CD4-positive, alpha-beta T cell treated with Interleukin-1 beta for 1 hour (primary cell): ENCODE measurements at places on chromosomes 4 and X.

GRCh38 chrX:32137525-32137924 is 1065.7 kb upstream of the FTHL17 start:
- DNase-seq: no peak

DNA sequence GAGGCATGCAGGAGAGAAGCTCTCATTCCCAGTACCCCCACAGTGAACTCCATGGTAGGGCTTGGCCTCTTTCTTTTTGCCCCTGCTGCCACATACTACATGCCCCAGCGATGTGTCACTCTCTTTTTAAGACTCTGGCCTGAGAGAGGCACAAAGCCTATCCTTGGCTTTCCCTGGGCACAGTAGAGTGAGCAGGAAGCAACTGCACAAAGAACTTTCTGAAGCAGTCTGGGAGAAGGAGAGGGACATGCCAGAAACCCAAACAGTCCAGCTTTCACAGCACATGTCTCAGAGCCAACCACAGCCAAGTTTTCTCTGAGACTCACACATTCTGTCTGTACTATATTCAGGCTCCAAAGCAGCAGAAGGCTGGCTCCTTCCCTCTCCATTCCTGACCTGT is 7.9 kb upstream of the NALF2 start:
- DNase-seq: no peak

DNA sequence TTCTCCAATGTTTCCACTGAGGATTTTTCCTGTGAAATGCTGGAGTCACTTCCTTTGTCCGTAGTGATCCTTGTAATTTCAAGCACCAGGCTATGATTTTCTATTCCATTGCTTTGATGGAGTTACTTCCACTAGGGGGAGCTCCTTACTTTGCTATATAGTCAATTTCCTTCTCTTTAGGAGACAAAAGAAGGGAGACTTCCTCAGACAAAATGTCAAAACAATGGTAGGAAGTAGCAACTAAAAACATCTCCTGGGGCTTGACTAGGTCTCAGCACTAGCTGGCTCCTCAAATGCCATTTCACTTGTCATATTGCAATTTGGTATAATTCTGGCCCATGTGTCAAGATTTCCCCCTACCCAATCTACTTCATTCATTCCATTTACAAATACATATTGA is 24.1 kb downstream of the ZCCHC12 start:
- DNase-seq: no peak

DNA sequence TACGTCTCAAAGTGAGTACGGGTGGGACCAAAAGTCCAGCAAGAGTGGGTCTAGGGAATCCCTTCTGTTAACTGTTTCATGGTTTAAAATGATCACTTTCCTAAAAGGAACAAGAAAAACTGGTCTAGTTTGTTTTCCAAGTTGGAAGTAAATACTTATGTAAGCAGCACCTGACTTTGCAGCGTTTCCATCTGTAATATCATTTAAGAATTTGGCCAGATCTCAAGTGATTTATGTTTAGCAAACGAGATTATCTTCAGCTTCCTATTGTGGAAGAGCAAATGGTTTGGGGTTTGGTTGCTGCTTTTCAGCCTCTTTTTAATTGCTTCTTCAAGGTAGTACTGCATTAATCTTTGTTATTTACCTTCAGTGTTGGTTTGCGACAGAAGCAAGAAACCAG is 50.4 kb downstream of the FHIP1A start:
- DNase-seq: no peak

- DNase-seq: no peak
Observed at GRCh38 chrX:109679820-109680219, 53.2 kb downstream of the ACSL4 start.

GRCh38 chrX:13955975-13956374 is 73.7 kb downstream of the GEMIN8 start:
- DNase-seq: no peak

- no peak for DNase-seq
Observed at GRCh38 chrX:118872102-118872566, 48.5 kb downstream of the ZCCHC12 start.

- DNase-seq: no peak
Observed at GRCh38 chr4:94806376-94806775, 48.6 kb downstream of the BMPR1B start.

- DNase-seq: no peak
Observed at GRCh38 chr4:184420881-184421416, 53.4 kb downstream of the IRF2 start.

DNA sequence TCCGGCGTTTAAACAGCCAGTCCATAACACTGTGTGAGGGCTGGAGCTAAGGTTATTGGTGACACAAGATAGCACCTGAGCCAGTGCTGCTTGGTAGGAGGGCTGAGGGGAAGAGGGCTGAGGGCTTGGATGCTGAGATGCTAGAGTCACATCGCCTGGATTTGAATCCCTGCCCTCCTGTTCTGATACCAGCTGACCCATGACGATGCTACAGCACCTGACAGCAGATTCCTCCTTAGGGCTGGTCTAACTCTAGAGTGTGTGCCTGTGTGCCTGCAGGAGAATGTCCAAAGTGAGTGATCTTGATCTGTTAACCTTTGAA is 102.5 kb downstream of the PTTG2 start:
- DNase-seq: no peak

DNA sequence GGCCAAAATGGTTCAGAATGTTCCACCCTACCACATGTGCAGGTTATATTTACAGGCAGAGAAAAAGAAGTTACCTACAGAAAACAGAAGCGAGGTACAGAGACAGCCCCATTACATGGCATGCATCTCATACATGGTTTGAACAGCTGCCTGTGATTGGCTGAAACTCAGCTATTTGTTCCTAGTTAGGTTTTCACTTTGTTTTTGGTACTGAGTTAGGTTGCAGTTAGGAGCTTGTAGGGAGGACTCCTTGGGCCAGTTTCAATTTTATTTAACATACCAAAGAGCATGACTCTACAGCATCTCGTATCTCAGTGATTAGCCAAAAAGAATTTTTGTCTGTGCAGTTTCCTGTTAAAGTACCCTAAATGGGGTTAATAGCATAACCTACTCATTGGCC is 392.0 kb downstream of the MAPK10 start:
- no peak for DNase-seq

DNA sequence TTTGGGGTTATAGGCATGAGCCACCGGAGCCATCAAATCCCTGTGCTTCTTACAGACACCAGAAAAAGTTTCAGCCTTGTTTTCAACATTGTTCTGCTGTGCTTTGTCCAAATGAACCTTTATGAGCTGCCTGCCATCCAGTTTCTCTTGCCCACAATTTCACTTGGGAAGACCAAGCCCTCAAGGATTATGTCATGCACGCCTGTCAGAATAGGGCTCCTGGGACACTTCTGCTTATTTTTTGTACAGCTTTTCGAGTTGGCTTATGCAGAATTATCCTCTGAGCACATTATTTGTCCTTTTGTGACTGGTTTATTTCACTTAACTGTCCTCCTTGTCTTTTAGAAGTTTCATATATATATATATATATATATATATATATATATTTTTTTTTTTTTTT is 16.2 kb downstream of the UBE2K start:
- DNase-seq: no peak

DNA sequence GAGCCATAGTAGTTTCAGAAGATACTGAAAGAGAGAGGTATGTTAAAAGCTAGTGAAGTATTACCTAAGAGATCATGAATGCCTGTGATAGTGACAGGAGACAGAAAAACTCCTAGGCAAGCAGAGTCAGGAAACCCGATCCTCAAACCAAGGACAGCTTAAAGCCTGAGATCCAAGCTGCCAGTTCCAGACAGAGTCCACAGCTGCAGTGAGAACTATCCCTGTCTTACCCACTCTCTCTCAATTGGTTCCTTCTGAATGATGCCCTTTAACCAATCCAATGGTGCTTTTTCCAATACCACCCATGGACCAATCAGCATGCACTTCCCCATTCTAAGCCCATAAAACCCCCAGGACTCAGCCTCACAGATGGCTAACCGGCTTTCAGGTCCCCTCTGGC is 90.4 kb upstream of the PCDH10 start:
- DNase-seq: no peak

- no peak for DNase-seq
Observed at GRCh38 chrX:6891404-6891803, 256.1 kb upstream of the STS start.

- no peak for DNase-seq
Observed at GRCh38 chrX:121150217-121150616, 102.8 kb downstream of the GLUD2 start.

- DNase-seq: no peak
Observed at GRCh38 chrX:95332530-95332929, 1352.1 kb upstream of the DIAPH2 start.

DNA sequence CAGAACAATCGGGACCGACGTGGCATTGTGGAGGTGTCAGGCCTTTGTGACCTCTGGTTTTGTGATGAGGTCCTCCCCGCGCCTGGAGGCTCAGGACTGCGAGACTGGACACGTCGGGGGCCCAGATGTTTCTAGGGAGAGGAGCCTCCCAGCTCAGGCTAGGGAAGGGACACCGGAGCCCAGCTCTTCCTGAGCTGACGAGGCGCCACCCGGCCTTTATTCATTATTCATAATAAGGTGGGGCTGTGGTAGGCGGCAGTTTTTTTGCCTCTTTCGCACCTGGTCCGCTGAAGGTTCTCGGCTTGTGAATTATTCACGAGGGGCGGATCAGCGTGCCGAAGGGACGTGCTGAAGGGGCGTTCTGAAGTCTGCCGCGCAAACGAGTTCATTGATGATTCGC is 2.3 kb upstream of the UBA1 start:
- peak; percentile 34 for DNase-seq

- no peak for DNase-seq
Observed at GRCh38 chrX:134653835-134654234, 4.4 kb downstream of the PLAC1 start.

DNA sequence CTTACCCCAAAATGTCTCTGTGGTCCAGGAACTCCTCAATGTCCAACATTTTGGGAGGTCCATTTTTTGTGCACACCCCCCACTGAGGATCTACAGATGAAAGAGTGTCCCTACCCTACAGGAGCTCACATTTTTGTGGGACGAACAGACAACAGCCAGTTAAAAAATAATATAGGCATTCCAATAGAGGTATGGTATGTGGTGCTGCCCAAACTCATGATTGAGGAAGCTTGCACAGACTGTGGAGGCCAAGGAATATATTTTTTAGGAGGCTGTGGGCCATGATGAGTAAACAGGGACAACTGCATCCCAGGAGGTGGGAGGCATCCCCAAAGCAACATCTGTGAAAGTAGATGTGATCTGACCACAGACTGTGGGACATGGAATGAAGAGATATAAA is 181.0 kb upstream of the HCCS start:
- DNase-seq: no peak

- DNase-seq: peak; percentile 17
Observed at GRCh38 chr4:101282076-101282844, 65.1 kb downstream of the PPP3CA start.

GRCh38 chr4:141119071-141119470 is 14.2 kb downstream of the RNF150 start:
- DNase-seq: no peak

DNA sequence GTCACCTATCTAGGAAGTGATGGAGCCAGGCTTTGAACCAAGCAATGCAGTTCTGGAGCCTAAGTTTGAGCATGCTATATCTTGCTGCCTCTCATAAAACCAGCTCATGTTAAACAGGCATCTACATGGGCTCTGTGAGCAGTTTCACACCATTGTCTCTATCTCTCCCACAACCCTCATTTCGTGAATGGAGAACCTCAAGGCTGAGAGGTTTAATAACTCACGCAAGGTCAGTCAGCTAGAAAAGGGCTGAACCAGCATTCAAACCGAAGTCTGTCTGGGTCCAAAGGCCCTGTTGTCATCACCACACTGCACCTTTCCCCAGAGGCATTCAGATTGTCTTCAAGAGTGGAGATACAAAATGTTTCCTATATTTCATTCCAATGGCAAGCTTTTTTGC is 369.2 kb downstream of the MID1IP1 start:
- no peak for DNase-seq

- no peak for DNase-seq
Observed at GRCh38 chrX:40866893-40867292, 131.6 kb upstream of the MED14 start.

DNA sequence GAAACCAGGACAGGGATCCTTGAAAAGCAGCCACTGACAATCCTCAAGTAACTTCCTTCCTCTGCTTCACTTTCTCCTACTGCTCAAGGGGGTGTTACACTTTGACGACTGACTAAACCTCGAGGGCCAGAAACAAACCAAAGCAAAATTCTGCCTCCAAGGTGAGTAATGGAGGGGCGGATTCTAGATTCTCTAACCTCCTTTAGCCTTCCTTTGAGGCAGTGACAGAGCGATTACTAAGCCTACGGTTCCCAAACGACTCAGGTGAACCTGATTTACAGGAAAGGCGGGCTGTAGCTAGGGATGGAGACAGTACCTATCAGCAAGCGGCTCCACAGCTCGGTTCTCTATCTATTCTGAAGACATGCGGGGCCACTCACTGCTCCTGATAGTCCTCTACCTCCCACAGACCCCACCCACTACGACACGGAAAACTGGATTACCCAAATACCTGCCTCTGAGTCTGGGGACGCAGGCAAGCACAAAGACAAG is 487 bp downstream of the TBCK start:
- DNase-seq: peak; percentile 56

GRCh38 chr4:13007802-13008470 is 476.2 kb downstream of the RAB28 start:
- no peak for DNase-seq

- DNase-seq: peak; percentile 41
Observed at GRCh38 chr4:98939892-98940298, 11.0 kb upstream of the EIF4E start.
